ENCODE measurements at places on chromosomes 2 and 18.

DNA sequence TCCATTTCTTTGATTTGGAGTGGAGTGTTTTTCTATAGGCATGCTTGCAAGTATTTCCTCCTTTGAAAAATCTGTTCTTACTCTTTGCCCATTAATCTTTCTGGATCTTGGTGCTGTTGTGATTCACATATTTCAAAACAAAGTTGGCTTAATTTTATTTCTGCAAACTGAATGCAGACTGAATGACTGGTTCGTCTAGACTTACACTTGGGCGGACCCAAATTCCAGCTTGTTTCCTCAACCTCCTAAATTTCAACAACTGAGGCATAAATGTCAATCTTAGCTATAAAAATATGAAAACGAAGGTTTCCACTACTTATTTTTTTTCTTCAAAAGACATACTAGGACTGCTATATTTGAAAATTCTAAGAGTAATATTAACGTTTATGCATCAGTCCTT, 59.0 kb downstream of the ANKRD44 start:
- DNase-seq: peak; percentile 71

- peak; percentile 42 for DNase-seq
Observed at GRCh38 chr2:100244881-100245605, 77.3 kb downstream of the LONRF2 start.

GRCh38 chr18:74784752-74785151, 187.1 kb downstream of the ZNF407 start:
- DNase-seq: no peak

DNA sequence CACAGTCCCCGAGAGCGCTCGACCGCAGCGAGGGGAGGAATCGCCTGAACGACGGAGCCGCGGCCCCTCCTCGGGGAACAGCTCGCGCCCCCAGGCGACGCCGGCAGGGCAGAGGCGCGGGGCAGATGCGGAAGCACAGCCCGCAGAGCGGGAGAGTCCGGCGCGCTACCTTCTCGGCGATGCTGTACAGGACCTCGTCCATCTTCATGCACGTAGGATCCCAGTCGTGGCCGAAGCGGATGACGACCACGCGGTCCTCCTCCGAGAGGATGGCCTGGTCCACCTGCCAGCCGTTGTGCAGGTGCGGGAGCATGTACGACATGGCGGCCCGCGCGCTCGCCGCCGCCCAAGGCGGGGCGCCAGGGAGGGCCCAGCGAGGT, 302 bp downstream of the TXNL4A start:
- peak; percentile 37 for DNase-seq

GRCh38 chr2:10405448-10405847, 42.7 kb downstream of the ODC1 start:
- peak; percentile 55 for DNase-seq

DNA sequence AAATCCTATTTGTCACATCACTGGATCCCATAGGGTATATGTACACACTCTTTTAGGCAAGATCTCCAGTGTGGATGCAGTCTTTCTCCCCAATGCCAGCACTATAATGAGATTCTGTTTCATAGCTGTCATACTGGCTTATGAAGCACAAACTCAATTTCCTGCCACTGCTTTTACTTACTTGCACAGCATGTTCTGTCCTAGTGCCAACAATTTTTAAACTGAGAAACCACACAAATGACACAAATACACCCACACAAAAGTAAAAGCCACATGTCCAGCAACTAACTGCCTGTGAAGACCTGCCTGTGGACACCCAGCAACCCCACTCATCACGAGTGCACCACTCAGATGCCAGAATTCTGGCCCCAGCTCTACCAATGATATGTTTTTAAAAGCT, 29.6 kb upstream of the RNU4ATAC start:
- DNase-seq: peak; percentile 88

Measured in iris pigment epithelial cell (primary cell).